Activated naive CD4-positive, alpha-beta T cell treated with anti-CD3 and anti-CD28 coated beads, Interleukin-2, amount 10 ng/mL, durations not matched to agents 7 days and 5 days (primary cell): ENCODE measurements at places on chromosomes 2 and 18.

DNA sequence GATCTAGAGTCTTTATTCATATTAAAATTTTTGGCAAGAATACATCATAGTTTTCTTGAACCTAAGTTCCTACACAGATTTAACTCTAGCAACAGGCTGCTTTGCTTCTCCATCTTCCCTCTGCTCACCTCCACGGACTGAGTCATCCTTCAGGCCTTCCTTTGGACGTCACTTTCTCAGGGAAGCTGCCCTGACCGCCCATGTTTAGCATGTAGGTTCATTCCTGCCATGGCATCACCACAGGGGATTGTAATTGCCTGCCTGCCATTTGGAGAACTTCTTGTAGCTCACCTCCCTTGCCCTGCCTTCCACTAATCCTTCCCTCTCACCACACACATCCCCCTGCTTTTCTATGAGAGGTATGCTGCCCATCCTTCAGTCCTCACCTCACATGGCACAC is 43.9 kb upstream of the B3GNT2 start:
- no peak for DNase-seq

DNA sequence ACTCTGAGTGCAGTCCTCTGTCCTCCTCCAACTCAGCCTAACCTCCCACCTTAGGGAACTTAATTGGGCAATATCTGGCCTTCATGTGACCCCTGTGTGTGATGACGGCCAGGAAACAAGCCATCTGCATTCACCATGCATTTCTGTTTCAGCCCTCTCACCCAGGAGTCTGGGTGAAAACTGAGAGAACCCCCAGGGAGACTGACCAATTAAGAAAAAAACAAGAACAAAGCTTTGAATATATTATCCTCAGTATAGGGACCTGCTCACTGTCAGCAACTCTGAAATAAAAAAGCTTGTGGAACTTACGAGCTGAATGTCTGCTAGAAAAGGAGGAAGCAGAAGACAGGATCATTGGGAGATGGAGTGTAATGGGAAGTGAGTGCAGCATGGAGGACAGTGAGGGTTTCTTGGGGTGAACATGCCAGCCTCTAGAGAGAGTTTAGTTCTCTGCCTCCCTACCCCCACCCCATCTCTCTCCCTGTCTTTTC is 9.5 kb downstream of the MAPRE2 start:
- DNase-seq, result no peak

- no peak for DNase-seq
Observed at GRCh38 chr2:46717344-46718121, 198.1 kb downstream of the MCFD2 start.

DNA sequence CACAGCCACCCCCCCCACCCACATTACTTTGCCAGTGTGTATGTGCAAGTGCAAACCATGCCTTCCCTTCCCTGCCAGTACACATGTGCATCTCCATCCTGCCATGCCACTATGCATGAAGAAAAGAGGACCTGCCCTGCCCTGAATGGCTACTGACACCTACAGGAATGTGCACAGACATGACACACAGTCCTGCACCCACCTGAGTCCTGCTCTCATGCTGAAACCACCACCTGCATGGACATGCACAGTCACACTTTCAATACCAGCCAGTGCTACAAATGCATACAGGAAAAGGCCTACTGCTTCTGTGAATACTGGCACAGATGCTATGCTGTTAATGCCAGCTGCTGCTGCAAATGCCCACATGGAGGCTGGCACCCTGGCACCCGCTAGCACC is 334.4 kb upstream of the DLGAP1 start:
- DNase-seq, result no peak

DNA sequence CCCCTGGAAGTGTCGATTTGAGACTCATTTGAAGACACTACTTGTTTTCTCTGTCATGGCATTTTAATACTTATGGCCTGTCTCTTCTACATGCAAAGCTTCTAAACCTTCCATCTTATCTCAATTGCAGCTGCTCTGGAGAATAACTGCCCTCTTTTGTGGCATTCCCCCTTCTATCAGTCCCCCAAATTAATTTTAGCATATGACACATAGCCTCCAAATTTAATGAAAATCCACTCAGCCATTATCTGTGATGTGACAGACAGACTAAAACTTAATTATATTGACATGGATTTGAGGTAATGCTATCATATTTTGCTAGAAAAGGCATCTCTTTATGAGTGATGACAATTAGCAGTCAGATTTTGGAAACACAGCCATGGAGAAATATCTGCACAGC is 71.2 kb downstream of the LRRTM1 start:
- DNase-seq, result no peak

DNA sequence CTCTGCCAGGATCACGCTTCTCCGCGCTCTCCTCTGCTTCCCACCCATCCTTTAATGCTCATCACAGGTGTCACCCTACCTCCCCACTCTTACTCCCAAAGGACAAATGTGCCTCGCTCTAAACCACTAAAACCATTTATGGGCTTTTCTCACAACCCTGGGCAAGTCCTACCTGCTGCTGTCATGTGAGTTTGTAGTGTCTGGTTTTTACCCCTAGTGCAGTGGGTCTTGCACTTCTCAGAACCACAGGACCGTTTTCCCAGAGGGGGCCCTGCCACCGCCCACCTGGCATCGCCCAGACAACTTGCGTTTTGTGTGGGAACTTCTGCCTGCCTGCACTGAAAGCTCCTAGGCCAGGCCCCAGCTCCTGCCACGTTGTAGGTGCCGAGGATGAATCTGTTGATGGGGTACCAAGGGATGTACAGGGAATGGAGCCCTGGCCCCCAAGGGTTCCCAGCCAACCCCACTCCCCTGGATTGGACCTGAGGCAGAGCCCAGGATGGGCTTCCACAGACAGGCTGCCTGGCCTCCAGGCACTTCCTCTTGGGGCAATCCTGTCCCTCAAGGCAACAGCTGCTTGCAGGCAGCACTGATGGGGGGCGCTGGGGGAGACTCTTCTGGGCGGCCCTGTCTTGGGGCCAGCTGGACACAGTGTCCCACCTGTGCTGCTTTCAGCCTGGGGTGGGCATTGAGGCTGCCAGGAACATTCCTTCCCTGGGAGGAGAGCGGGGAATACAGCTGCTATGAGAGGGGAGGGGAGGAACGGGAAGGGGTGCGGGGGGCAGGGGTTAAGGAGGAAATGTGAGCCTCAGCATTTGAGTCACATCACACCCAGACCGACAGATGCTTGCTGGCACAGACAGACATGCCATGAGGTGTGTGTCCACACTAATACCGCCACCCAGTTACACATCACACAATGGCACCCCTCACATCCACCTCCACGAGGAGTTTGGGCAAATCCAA is 176.3 kb downstream of the ZFP36L2 start:
- no peak for DNase-seq

DNA sequence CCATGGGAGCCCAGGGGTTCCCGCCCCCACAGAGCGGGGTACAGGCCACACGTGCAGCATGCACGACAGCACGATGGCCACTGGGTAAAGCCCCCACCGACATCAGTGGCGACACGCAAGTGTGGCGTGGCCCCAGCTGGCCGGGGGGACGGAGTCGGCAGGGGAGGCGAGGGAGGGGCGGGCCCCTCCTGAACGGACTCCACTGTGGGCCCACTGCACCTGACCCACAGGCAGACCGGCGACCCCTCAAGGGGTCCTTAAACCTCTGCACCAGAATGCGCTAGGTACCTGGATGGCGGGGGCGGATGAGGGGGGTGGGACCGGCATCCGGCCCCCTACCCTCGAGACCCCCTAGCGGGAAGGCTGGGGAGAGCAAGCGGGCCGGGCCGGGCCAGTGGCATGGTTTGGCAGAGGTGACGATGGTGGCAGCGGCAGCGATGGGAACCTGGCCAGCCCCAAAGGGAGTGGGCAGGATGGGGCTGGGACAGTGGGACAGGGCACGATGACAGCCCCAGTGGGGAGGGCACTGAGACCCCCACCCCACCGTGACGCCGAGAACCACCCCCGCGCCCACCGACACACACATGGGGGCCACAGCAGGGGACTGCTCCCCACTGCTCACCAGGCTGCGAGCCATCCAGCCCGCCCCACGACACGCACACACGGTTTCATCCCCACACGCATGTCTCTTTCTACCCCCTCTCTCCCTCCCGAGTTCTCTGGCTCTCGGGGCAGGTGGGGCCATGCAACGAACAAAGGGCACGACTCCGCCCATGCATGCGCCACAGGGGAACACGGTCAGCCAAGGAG is 91.9 kb upstream of the ANKRD30BL start:
- DNase-seq, result no peak

DNA sequence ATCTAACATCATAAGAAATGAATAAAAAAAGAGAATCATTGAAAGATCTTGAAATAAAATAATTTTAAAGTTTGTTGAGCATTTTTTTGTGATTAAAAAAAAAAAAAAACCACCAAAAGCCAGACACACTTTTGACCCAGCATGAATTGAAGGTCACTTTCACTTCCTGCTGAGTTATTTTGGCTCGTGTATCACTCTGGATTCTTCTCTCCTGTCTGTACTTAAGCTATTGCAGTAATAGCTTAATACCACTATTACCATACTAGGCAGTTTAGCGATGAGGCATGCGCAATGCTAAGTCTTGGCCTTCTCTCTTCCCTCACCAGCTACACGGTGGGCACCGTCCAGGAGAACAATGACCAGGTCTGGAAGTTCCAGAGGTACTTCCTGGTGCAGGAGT is 54.5 kb upstream of the SPP2 start:
- no peak for DNase-seq

GRCh38 chr2:220946552-220946951 is 625.6 kb downstream of the EPHA4 start:
- DNase-seq, result no peak

- no peak for DNase-seq
Observed at GRCh38 chr2:98876741-98877140, 59.3 kb downstream of the CRACDL start.

- no peak for DNase-seq
Observed at GRCh38 chr2:51620796-51621195, 588.9 kb upstream of the NRXN1 start.

DNA sequence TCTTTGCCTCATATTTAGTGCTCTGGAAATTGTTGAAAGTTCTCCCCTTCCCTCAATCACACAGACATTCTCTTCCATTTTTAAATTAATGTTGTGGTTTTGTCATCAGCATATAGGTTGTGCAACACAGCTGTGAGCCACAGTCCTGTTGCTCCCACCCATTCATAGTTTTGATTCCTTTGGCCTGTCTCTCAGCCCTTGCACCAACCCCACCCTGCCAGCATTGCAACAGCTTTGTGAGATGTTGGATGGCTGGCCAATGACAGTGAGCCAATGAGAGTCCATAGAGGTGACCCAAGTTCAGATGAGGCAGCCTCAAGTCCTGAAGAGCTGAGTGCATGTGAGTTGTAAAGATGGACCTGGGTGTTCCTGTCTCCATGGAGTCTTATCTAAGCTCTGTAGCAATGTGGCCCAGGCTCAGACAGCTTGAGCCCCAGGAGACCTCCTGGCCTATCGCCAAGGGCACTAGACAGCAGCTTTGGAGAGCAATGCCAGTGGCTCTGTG is 775.5 kb downstream of the RNF144A start:
- no peak for DNase-seq

GRCh38 chr2:182220998-182221397 is 205.8 kb downstream of the PDE1A start:
- no peak for DNase-seq

GRCh38 chr2:11490194-11490593 is 24.2 kb upstream of the E2F6 start:
- no peak for DNase-seq

GRCh38 chr2:181910028-181910831 is 18.7 kb downstream of the ITPRID2 start:
- DNase-seq, result no peak

DNA sequence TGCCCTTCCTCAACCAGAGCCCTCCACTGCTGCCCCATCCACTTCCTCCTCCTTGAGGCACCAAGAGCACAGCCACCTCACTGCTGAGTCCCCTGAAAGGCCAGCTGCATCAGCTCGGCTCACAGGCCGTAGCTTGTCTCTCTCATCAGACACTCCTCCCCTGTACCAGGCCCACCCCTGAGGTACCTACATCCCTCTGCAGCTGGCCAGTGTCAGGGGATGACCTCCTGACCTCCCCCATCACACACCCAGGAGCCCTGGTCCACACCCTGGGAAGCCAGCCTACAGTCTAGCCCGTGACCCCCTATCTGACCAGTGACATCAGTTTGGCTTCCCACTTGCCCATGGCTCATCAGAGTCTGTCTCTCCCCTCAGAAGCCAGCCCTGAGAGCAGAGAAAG is 205.6 kb downstream of the TNS1 start:
- DNase-seq, result no peak

DNA sequence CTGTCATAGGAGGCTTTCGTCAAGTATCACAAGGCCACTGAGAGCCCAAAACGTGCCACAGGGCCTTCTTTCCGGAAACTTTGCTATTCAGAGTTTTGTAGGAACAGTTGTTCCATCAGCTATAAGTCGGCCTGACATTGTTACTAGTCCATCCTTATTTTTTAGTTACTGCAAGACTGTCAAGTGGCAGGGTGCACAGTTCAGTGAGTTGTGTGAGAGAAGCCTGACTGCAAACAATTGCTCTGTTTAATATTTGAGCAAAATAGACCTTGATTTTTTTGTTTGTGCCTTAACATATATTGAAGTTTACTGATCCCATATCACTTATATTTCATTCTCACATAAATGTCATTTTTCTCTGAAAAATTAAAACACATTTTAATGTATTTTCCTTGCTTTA is 110.1 kb downstream of the GALNT1 start:
- DNase-seq, result no peak

- DNase-seq, result no peak
Observed at GRCh38 chr18:67815280-67815679, 298.8 kb upstream of the DSEL start.

DNA sequence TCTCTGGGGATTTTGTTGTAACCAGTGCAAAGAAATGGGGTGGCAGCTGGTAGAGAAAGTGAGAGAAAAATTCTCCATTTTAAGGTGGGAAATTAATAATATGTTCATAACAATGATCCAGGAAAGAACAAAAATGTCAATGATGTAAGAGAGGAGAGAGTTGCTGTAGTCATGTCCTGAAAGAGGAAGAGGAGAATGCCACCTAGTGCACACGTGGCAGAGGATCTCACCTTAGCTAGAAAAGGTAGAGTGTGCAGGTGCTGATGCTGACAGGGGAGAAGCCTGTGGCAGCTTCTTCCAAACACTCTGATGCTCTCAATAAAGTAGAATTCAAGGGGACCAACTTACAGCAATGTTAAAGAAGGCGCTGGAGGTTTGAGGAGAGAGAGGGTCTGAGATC is 282.9 kb upstream of the PKDCC start:
- no peak for DNase-seq

DNA sequence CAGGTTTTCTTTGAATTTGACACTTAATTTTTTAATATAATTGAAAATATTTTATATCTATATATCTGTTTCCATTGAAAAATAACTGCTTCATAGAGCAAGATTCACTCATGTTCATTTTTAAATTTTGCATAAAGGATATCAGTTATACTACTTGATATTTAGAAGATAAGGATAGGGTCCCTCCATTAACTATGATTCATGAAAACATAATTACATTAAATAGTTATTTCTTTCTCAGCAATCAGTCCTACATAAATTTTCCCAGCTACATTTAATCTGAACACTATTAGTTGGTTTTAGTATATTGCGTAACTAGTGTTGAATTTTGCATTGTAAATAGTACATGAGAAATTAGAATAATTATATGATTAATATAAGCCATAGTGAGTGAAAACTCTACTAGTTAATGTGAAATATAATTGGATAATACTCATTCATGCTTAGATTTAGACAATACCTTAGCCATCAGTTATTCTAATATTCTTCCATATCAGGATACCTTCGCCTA is 42.7 kb downstream of the LRP1B start:
- no peak for DNase-seq

- DNase-seq, result no peak
Observed at GRCh38 chr18:66317243-66318090, 286.4 kb downstream of the CDH19 start.

GRCh38 chr2:30441023-30441422 is 6.0 kb upstream of the LCLAT1 start:
- DNase-seq, result no peak
